Pancreas (tissue), 10 donors: ENCODE measurements at places on chromosomes 7 and 10. TPM values are rescaled to one million over a fixed set of nuclear protein-coding genes. Genes with fewer than 3 reads are reported as not detected.

The SFTPA1 gene
- 9.6 TPM for total RNA-seq

The CFAP46 gene
- 1.2 TPM for total RNA-seq

The AP3M1 gene
- total RNA-seq: 10.5 TPM

- DNase-seq: no peak
Measured at GRCh38 chr10:22823109-22823508, 104.7 kb upstream of the ARMC3 start.

DNA sequence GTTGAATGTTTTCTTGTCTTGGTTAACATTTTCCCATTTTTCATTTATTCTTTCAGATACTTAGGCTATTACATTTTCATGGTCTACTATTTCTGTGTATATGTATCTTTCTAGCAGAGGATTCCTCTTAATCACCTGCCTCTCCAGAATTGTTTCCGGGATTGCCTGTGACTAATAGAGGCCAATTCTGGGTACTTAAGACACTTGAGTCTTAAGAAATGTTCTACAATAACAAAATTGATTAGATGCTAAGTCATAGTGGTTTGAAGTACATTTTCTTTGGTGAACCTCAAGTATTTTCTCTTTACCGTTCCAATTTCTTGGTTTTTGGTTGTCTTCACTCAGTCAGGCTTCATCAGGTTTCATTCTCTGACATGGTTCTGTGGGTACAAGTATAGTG is 26.4 kb downstream of the BBS9 start:
- DNase-seq: no peak

The SPDYE11 gene
- total RNA-seq: not detected

- DNase-seq: no peak
Measured at GRCh38 chr7:139767561-139767982, 10.2 kb downstream of the HIPK2 start.

The ZNF511 gene
- total RNA-seq: 17.9 TPM

DNA sequence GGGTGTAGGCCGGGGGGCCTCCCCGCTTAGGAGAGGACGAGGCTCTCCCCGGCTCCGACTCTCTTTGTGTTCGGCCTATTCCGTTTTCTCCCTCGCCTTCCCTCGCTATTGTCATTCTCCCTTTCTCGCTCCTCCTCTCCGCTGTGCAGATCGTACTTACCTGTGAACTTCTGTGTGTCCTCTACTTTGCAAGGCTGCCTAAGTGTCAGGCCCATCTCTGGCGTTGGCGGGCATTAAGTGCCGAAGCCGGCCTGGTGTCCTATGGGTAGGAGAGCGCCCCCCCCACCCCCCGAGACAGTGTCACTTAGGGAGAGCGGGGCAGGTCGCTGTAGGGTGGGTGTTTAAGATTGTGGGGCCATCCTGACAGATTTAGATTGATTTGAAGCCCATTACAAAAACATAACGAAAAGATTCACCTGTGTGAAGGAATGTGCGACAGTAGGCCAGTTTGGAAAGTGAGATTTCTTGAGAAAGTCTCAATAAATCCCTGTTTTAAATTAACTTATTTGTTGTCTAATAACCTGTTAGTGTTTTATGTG is 579 bp downstream of the RBM33 start:
- no peak for DNase-seq

GRCh38 chr7:151137791-151138152 is 29.7 kb downstream of the GBX1 start:
- DNase-seq: no peak

- no peak for DNase-seq
Measured at GRCh38 chr10:132336919-132337407, 5.0 kb downstream of the LRRC27 start.

GRCh38 chr10:45599021-45599603 is 73.5 kb downstream of the ZFAND4 start:
- no peak for DNase-seq

The SGCE gene
- 22.4 TPM for total RNA-seq

DNA sequence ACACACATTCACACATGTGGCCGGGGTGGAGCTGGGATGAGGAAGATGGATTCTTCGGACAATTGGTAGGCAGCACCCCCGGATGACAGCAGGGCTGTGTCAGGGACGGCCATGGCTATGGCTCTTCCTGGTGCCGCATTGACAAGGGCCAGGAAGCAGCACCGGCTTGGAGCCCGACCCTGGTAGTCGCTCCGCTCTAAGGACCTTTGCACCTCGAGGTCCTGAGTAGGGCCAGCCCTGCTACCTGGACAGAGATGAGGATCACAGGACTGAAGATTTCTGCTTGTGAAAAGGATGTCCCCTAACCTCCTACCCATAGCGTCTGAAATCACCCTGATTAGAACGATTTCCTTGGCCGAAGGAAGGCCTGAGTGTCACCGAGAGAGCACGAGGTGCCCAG is 134.1 kb downstream of the ADARB2 start:
- DNase-seq: no peak

DNA sequence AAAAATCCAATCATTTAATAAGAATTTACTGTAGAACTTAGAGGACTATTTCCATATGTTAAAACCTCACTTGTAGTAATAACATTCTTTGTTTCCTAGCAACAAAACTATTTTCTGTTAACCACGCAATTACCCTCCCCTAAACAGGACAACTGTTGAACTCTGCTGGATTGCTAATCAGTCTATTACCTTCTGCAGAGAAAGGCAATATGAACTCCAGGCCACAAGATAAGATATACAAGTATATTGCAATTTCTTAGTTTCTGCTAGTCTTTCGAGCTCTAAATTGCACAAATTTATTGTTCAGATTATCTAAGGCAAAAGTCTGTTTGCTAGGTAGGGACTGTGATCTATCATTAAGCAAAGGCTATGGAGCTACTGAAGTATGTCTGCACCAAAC is 920.1 kb upstream of the LRRN3 start:
- no peak for DNase-seq

The GPER1 gene
- total RNA-seq: 0.70 TPM

GRCh38 chr10:29324220-29324841 is 35.5 kb downstream of the LYZL1 start:
- no peak for DNase-seq

DNA sequence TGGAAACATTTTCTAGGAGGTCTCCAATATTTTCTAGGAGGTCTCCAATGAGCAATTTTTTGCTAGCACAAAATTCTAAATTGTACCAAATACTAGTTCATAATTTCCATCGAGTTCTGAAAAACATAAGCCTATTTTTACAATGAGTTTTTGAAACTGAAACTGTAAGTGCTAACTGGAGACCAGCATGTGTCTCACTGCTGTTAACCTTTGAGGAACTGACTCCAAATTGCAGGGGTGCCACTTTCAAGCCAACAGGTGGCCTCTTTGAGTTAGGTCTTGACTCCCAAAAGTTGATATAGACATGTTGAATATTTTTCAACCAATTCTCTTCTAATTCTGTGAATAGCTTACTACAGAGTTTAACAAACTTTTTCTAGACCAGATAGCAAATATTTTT is 58.8 kb downstream of the CAV1 start:
- no peak for DNase-seq

The YKT6 gene
- 35.3 TPM for total RNA-seq

DNA sequence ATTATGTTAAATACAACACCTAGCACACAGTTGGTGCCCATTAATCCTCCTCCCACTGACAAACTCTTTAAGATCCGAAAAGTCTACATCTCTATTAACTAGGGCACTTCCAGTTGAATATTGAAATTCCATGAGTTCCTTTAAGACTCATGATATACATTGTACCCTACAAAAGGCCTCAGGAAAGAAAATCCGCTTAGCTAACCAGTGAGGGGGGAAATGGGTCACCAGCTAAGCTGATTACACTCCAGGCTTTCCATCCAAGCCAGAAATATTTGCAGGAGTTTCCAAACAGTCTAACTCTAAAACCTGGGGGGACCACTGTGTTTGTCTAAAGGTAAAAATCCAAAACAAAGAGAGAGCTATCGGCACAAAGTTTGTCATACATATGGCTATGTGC is 1.3 kb upstream of the LRIT2 start:
- DNase-seq: no peak

- DNase-seq: peak; percentile 57
Measured at GRCh38 chr10:77846718-77847311, 79.7 kb downstream of the DLG5 start.

- DNase-seq: peak; percentile 93
Measured at GRCh38 chr10:100998991-100999741, 442 bp upstream of the LZTS2 start.

DNA sequence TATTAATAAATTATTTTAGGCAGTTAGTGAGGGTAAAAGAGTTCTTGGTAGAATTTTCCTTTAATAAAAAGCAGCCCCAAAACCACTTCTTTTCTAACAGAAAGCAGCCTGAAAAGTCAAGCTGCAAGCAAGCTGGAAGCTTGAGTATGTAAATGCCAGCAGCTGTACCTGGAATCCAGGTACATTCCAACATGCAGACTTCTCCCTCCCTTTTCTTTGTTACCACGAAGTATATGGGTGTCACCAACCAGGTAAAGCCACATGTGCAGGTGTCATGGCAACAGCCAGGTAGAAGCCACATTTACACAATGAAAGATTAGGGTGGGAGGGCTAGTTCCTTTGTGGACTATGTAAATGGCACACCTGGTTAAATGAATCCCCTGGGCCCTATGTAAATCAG is 114.6 kb downstream of the EPC1 start:
- DNase-seq: no peak

DNA sequence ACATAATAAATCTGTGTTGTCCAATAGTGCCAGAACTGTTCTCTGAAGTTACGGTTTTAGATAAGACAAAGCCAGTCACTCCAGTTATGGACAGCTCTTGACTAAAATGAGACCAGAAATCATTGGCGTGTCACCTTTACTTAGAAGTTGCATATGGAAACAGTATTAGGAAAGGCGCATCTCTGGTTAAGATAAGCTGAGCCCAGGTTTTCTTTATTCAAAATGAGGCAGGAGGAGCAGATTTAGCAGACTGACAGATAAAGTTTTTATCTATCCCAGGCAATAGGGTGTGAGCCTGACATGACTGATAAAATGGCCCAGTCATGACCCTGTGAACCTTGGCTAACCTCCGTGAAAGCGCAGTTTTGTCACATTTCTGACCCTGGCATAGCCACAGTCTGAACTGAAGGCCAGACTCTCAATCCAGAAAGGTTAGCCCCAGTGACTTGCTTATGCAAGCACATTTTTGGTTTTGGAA is 4.2 kb downstream of the CYP26A1 start:
- DNase-seq: no peak

DNA sequence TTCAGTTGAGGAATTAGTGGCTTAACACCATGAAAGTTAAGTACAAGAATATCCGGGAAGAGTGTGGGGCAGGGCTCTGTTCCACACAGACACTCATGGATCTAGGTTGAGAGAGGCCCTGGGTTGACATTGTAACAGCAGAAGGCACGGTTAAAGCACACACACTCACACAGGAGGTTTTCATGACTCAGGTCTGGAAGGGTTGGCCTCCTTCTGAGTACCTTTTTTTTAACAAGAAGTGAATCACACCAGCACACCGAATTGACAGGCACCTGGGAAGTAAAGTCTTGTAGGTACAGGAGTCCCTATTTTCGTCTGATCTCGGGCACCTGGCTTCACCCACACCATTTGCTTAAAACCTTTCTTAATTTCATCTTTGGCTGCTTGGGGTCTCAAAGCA is 509.4 kb upstream of the ADARB2 start:
- no peak for DNase-seq

DNA sequence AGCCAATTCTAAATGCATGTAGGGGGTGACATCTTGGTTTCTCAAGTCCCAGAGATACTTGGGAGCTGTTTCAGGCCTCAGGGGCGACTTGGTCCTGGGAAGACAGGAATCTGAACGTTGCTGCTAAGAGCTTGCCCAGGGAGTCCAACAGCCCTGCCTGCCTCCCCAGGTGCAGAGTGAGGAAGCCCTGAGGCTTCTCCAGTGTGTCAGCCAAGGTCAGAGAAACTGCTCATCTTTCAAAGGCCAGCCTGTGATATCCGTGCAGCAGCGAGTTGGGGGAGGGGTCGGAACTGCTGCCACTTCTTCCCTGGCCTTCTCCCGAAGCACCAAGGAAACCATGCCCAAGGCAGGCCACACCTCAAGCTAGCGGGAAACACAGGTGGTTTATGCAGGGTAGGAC is 9.7 kb downstream of the GDF2 start:
- no peak for DNase-seq

DNA sequence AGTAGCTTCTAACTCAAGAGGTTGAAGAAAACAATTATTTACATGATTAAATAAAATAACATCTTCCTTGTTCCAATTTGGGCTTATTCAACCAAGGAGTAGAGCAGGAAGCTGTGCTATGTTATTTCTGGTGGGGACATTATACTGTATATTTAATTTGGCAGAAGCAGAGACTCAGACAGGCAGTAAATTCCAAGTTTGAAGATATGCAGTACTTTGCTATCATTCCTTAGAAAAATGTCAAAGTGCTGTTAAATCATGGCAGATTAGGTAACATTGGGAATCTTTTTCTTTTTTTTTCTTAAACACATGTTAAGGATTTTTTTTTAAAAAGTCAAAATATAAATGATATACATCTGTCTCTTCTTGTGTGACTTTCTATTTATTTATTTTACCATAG is 190.1 kb downstream of the SUGCT start:
- no peak for DNase-seq

The SLC16A9 gene
- 1.5 TPM for total RNA-seq

DNA sequence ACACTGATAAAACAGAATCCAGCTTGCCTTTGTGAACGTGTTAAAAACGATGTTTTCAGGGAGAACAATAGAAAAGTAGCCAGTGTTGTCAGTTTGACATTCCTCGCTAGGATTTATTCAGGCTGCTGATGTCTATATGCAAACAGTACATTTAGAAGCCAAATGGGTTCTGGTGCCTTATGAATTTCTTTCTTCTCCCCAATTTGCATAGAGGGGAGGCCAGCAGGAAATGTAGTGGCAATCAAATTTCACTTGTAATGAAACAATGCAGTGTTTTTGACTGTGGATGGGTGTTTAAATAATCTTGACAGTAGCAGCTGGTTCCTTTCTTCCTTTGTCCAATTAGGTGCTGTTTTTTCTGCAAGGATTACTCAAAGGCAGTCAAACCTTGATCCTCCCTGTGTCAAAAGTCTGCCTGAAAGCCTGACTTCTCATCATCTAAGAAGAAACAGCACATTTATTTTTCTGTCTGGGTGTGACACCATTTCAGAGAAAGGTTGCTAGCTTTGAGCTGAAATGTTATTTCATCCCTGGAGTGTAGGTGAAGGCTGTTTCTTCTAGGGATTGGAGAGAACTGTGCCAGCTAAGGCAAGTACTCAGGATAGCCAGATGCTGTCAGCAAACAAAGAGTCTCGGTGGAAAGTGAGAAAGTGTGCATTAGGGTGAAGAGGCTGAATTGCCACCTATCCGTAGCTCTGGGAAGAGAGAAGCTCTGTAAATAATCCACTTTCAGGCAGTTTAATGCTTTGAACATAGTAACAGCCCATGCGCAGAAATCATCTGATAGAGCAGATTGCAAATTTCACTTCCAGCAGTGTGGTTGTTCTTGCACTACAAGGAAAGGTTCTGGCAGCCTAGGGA is 36.6 kb upstream of the ZNRF2 start:
- no peak for DNase-seq

The IDI2 gene
- not detected for total RNA-seq

- DNase-seq: no peak
Measured at GRCh38 chr10:11162828-11163599, 145.3 kb downstream of the CELF2 start.

DNA sequence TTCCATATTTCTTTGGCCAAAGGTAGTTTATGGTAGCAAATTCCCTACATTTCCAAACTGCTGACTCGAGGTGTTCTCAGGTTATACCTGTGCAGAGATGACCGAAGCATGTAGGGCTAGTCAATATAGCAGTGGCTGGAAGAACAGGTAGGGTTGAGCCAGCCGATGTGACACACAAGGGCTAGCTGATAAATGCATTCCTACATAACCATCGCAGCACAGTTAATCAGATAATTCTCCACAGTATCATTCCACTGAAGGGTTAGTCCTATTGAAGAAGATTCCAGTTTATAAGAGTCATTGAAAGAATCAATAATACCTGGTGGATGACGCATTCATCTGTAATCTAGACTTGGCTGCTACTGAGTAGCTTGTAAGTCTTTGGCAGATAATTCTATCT is 220.0 kb downstream of the KIF20B start:
- DNase-seq: no peak
